AG04449 (cell line): ENCODE measurements at places on chromosomes 3 and 15.

DNA sequence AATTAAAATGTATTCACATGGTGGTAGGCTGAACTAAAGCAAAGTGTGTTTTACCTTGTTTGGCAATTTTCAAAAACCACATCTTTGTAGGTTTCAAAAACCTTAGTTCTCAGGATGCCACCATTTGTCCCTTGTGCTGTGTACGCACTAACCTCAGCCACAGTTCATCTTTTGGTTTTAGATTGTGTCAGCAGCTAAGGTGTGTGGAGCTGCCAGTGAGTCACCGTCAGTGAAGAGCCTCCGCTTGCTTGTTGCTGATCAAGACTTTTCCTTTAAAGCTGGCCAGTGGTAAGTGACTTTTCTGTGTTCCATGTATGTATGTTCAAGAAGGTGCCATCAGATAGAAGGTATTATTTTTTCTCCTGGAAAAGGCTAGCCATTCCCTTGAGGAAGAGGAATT lies 21.1 kb downstream of the OXNAD1 start:
- DNase-seq, result no peak

GRCh38 chr3:72220946-72221345 lies 436.0 kb upstream of the PROK2 start:
- peak; percentile 9 for DNase-seq

- DNase-seq, result no peak
These were observed 391.8 kb downstream of the ZPLD1 start for GRCh38 chr3:102826636-102827035.

GRCh38 chr15:45594835-45595530 lies 7.8 kb downstream of the BLOC1S6 start:
- no peak for DNase-seq

DNA sequence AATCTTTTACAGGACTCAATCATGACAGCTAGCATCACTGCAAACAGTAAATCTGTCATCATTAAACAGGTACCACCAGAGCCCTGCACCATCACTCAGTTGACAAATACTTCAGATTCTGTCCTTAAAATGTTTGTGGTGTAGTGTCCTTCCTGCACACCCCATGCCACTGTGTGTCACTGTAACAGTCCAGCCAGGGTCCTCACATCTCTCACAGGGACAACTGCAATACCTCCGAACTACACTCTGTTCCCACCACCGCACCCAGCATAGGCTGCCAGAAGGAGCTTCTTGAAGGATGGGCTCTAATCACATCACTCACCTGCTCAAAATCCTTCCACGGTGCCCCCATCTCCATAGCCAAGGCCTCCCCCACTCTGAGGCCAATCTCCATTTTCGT lies 90.2 kb upstream of the FGF12 start:
- no peak for DNase-seq

DNA sequence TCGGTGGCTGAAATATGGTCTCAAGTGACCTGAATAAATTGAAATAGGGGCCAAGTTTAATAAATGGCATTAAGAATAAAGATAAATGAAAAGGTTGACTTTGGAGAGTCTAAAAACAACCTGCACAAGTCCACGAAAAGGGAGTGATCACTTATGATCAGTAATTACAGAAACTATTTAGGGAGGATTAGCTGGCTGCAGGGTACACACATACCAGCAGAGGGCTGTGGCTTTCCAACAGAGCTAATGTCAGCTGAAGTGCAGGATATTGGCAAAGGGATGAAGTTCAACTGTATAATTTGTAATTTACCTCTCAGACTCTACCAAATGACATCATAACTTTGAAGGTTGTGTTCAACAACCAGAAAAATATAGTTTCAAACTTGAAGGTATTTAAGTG lies 86.8 kb downstream of the SYNPR start:
- DNase-seq, result no peak

DNA sequence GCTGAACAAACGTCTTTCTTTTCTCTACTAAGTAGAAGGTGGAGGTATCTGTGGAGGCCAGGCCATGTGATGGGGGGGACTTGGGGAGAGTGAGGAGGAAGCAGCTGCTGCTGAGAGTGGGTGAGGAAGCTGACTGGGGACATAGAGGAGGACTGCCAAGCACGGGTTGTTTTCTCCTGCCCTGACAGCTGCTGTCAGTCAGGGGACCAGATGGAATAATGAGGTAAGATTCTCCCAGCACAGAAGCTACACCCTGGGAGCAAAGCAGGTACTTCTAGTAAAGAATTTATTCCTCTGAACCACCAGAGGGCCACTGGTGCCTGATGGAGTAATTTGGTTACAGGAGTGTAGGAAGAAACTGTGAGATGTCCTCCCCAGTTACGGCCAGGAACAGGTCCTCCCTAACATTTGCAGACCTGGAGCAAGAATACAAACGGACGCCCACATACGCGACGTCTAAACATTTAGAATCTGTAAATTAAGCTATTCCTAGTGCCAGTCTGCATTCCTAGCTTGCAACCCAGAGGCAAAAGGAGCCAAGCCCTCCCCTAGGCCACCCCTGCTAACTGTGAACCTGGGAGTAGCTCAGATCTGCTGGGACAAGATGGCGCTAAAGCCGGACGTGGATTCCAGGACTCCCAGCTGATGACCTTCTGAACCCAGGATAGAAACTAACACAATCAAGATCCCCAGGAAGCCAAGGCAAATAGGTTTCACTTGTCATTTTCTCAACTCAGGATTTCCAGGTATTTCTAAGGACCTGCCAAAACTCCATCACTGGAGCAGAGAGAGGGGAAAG lies 14.8 kb downstream of the CRYGS start:
- no peak for DNase-seq

DNA sequence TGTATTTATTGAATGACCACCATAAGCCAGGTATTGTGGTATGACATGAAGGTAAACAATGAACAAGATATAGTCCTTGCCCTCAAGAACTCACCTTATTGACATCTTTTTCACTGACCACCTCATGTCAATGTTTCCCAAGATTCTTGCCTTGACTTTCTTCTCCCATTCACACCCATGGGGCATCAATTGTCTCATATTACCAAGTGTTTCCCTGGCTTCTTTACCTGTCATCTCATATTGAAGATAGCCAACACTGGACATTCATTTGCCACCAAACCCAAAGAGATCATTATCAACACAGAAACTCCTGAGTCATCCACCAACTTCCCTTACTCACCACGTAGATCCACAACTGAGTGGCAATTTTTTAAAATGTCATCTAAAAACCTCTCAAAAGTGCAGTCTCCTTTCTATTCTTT lies 2.2 kb downstream of the EFHB start:
- no peak for DNase-seq

DNA sequence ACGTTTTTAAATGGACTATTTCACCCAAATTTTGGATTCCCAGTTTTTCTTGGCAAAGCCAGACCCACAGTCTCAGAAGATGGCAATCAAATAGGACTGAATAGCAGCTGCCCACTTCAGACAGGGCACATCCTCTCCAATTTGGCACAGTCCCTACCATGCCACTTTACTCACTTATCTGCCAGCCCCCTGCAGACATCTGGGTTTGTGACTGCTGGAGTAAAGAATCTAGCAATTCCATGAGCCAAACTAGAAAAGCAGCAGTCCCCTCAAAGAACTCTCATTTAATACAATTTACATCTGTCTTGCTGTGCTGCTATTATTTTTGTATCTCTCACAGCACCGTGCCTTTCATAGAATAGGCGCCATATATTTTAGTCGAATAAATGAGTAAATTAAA lies 16.0 kb upstream of the LRRN1 start:
- no peak for DNase-seq

- peak; percentile 37 for DNase-seq
These were observed 3.3 kb downstream of the VPS8 start for GRCh38 chr3:184815046-184815930.

DNA sequence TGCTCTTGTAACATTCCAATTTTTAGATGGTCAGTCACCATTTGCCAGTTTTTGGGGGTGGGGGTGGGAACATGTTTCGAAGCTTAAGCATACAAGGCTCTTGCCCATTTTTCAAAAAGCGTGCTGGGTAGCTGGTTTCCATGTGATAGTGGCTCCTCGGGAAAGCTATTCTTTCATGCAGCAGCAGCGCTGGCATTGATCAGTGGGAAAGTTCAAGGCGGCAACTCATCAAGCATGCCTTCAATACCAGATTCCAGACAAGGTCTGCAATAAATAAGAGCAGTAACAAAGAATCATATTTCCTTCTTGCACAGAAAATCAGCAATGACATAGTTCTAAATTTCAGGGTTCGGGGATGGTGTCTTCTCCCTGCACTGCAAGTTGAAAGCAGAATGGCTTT lies 133.5 kb upstream of the ONECUT1 start:
- no peak for DNase-seq

DNA sequence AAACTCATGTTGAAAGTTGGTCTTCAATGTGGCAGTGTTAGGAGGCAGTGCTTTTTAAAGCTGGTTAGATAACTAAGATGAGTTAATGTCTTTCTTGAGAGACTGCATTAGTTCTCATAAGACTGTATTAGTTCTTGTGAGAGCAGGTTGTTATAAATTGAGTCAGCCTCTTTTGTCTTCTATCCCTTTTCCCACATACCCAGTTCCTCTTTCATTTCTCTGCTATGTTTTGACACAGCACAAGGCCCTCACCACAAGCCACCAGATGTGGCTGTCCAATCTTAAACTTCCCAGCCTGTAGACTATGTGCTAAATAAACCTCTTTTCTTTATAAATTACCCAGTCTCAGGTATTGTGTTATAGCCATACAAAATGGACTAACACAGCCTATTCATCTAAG lies 94.6 kb upstream of the SNTN start:
- no peak for DNase-seq

GRCh38 chr3:45868213-45868612 lies 18.1 kb upstream of the CCR9 start:
- DNase-seq, result no peak

- no peak for DNase-seq
These were observed 230.8 kb upstream of the MCTP2 start for GRCh38 chr15:94000606-94001005.

- DNase-seq, result no peak
These were observed 596.9 kb upstream of the GRM7 start for GRCh38 chr3:6264036-6264435.

GRCh38 chr15:88090481-88091011 lies 166.0 kb downstream of the NTRK3 start:
- DNase-seq, result no peak

DNA sequence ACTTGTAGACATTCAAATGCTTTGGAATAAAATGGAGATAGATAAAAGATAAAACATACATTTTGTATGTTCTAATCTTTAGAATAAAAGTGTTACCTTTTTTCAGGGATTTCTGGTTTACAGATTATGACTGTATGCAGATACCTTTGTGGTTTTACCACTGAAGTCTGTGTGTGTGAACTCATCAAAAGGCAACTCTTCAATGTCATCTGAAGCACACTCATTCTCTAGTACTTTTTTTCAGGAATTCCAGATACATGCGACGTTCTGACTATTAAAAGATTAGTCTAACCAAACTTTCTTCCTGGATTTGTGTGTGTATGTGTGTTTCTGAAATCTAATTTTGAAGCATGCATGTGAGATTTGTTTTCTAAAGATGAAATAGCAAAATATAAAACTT lies 188.6 kb downstream of the NLGN1 start:
- no peak for DNase-seq

GRCh38 chr3:11651900-11652299 lies 8.2 kb upstream of the VGLL4 start:
- DNase-seq, result no peak

DNA sequence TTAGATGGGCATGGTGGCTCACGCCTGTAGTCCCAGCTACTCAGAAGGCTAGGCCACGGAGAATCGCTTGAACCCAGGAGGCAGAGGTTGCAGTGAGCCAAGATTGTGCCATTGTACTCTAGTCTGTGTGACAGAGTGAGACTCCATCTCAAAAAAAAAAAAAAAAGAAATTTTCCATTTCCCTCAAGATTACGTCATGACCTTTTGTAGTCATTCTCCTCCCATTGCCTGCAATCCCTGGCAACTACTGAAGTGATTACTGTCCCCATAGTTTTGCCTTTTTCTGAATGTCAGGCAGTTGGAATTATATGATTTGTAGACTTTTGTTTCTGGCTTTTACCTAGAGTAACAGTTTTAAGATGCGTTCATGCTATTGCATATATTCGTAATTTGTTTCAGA lies 28.0 kb downstream of the WDR76 start:
- no peak for DNase-seq

DNA sequence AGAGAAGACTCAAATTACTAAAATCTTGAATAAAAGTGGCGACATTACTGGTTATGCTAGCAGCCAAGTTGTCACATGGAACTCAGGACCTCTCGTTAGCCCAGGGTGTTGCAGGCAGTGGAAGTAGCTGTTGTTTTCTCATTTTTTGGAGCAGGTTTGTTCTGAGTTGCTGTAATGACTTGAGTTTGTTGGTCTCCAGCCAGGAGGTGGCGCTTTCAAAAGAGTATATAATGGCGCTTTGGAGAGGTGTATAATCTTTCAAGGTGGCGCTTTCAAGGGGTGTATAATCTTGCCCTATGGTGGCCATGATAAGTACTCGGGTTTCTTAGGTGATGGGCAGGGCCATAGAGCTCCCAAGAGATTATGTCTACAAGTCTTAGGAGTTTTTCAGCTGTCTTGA lies 632.7 kb downstream of the NTRK3 start:
- DNase-seq, result no peak

DNA sequence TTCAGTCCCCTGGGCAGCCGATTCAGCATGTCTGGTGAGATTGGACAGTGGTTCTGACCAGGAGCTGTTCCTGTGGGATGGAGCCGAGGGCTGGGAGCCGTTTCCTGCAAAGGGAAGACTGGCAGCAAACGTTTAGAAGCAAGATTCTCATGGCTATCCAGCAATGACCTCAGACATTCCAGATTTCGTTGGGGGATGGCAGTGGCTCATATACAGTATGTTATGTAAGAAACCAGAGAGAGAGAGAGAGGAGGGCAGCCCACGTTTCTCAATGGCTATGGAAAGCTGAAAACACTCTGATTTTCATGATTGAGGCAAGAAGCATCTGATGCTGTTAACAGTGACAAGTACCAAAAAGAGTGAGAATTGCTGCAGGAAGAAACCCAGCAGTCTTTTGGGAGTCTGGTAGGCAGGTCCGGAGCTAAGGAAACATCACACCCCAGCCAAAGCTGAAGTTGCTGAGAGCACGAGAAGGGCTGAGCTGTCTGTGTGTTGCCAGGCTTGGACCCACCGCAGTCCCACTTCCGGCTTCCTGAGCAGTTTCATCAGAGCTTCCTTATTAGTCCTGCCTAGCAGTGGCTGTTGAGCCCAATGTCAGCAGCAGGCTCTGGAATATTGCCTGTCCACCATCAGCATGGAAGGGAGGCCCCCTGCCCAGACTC lies 25.6 kb upstream of the VPS8 start:
- DNase-seq, result peak; percentile 77

DNA sequence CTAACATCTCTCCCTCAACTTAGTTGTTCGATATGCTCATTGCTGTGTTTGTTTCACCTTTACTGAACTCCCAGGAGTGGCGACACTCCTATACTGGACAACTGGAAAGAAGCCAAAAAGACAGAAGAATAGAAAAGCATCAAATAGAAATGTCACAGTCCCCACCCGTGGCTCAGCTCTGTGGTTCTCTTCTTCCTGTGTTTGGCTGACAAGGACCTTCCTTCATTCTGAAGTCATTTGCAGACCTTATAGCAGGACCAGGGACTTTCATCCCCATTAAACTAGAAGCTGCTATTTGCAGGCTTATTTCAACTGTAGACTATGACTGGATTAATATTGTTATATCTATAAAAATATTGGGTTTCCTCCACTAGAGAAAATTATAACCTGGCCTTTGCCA lies 125.9 kb downstream of the NECTIN3 start:
- no peak for DNase-seq
